ENCODE measurements at places on chromosomes 4 and X. TPM values are rescaled to one million over a fixed set of nuclear protein-coding genes. Genes with fewer than 3 reads are reported as not detected.

Gene COL25A1
- not detected for polyA plus RNA-seq

Gene F9
- polyA plus RNA-seq: not detected

Gene UVSSA
- 9.5 TPM for polyA plus RNA-seq

Gene SOWAHB
- polyA plus RNA-seq: not detected

Gene RIPPLY1
- polyA plus RNA-seq: not detected

Gene PRRG3
- not detected for polyA plus RNA-seq

Gene DRD5
- polyA plus RNA-seq: not detected

Gene CSAG1
- not detected for polyA plus RNA-seq

Gene TMEM156
- 152 TPM for polyA plus RNA-seq

Gene NLGN3
- 0.15 TPM for polyA plus RNA-seq

Gene TTC29
- not detected for polyA plus RNA-seq

Gene USP17L17
- polyA plus RNA-seq: not detected

Gene SOWAHD
- polyA plus RNA-seq: 36.1 TPM

Gene IL2
- not detected for polyA plus RNA-seq

Gene CCDC120
- polyA plus RNA-seq: 1.2 TPM

Gene SLC2A9
- 0.41 TPM for polyA plus RNA-seq

Gene GDPD2
- polyA plus RNA-seq: not detected

Gene CRMP1
- not detected for polyA plus RNA-seq

Gene GPR50
- not detected for polyA plus RNA-seq

Gene PRRG1
- not detected for polyA plus RNA-seq

Gene CPZ
- polyA plus RNA-seq: not detected

Gene RENBP
- 1.2 TPM for polyA plus RNA-seq

Gene SPANXN4
- not detected for polyA plus RNA-seq

Gene GRK4
- 0.99 TPM for polyA plus RNA-seq

Gene TGIF2LX
- polyA plus RNA-seq: not detected

Gene TSPAN6
- 0.19 TPM for polyA plus RNA-seq

Gene SLITRK2
- not detected for polyA plus RNA-seq

Gene EPGN
- polyA plus RNA-seq: not detected

Gene GPR119
- not detected for polyA plus RNA-seq

Gene ATP2B3
- polyA plus RNA-seq: not detected

Gene USP9X
- 20.6 TPM for polyA plus RNA-seq

Gene VCX
- not detected for polyA plus RNA-seq

Gene ARHGEF6
- 39.6 TPM for polyA plus RNA-seq

Gene PABPC1L2B
- polyA plus RNA-seq: not detected

Gene TACR3
- polyA plus RNA-seq: not detected

Gene TRO
- polyA plus RNA-seq: 0.06 TPM

Gene CLTRN
- polyA plus RNA-seq: not detected

Gene QRFPR
- polyA plus RNA-seq: not detected

Gene FGG
- not detected for polyA plus RNA-seq

Gene MAGEB2
- not detected for polyA plus RNA-seq

Measured in IgD-negative memory B cell (primary cell).